DMS153 (cell line): ENCODE measurements at places on chromosomes 6 and 20.
A peak's percentile ranks its signal among the peaks of the same experiment; 100 is the strongest.

DNA sequence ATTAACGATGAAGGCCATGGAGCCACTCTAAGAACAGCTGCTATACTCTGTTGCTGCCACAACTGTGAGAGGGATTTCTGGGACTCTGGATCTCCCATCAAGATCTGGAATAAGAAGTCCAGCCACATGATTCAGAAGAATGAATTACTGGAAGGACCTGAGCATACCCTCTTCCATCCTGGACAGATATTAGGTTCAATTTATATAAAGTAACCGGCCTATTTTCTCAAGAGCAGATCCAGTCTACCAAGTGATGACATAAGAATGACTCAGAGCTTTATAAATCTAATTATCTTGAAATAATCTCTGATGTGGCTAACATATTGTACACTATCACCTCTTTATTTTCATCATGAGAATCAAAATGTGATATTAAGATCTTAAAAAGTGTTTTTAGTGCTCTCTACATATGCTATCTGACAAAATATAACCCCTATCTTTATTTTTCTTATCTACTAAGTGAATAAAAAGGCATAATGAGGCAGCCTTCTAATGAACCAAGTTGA is 45.1 kb downstream of the COL9A1 start:
- DNase-seq = no peak

DNA sequence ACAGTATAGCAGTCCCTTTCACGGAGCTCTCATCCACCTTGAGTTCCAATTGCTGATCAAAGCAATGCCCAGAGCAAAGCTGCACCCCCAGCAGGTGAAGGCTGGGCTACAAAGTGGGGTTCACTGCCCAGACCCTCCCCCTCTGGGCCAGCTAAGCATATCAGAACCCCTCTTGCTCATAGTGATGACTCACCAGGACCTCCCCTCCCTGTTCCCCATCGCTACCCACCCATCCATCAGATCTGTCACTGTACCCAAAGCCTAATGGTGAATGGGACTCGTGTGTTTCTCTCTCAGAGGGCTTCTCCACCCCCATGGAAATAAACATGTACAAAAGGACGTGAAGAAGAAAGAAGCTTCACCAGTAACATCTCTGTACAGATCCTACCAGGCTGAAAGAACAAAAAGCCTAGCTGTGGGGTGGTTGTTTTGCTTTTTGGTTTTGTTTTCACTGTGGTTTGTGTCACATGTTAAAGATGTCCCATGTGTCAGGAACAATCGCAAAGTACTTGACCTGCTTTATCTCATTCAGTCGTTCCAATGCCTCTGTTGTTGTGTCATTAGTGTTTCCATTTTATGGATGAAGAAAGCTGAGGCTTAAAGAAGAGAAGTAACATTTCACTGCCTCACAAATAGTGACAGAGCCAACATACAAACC is 518.5 kb downstream of the CD83 start:
- no peak for DNase-seq

DNA sequence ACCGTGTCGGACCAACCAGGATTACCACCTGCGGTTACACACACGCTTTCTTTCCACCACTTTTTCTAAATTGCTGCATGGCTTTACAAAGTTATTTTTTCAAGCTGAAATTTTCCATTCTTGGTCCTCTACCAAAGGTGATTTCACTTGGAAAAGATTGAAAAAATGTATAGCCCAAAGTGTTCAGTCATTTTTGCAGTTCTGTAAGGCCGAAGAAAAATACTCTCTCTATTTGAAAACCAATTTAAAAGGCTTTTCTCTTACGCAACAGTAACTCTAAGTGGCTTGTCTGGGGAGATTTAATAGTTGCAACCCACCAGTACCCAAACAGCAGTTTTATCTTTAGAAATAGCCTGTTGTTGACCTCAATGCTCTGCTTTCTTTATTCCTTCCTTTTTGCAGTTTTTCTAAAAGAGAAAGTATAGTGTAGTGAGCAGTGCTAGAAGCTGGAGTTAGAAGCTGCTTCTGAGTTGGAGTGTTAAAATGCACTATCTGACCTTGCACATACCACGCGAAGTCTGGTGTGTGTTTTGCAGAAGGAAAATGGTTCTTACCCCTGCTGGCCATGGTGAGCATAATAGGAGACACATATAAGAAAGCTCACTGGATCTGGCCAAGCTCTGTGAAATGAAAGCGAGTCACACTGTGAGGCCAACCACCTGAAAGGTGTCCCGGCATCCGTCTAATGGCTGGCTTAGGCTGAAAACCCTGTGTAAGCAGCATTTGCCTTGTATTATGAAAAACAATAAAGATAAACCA is 271.6 kb upstream of the PRND start:
- DNase-seq = no peak

- no peak for DNase-seq
Observed at GRCh38 chr6:17910189-17910588, 77.2 kb downstream of the KIF13A start.

DNA sequence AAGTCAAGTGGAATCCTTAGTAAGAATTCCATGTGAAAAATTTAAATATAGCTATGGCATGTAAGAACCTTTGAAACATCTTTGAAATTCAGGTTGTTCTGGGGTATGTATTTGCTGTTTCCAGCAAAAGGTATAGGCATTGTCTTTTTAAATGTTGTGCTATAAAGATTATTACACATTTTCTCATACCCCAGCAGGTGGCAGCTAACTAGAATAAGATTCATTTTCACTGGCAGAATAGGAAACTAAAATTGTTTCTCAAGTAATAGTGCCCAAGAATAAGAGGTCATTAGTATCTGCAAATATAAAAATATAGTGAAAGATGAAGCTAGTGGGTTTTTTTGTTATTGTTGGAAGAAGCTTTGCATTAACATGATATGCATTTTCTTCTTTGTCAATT is 1.8 kb downstream of the GRIK2 start:
- no peak for DNase-seq

GRCh38 chr20:859751-860231 is 26.3 kb downstream of the FAM110A start:
- no peak for DNase-seq

DNA sequence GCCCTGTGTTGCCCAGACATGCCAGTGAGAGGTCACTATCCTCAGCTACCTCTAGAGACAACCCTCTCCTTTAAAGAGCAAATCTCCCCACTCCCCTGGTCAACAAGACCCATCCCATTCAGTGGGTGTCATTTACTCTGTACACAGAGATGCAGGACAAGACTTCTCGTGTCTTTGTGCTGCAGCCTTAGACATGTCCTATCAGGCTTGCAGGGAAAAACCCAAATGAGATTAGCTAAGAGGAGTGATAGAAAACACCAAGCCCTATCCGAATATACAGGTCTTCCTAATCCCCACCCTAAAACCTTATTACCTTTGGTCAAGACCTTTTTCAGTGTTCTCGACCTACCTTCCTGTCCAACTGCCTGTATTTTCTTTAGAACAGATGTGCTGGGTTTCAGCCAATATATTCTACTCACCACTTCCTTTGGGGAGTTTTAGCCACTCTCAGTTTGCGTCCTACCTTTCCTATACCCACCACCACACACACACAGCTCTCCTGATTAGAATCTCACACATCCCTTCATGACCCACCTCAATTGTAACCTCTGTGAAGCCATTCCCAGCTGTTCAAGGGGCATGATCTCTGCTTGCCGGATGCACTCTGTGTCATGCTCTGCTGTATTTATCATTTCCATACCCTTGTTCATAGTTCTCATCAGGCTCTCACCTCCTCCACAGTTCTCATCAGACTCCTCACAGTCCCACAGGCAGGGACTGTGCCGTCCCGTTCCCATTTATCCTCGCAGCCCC is 39.7 kb downstream of the TRAM2 start:
- DNase-seq = no peak

DNA sequence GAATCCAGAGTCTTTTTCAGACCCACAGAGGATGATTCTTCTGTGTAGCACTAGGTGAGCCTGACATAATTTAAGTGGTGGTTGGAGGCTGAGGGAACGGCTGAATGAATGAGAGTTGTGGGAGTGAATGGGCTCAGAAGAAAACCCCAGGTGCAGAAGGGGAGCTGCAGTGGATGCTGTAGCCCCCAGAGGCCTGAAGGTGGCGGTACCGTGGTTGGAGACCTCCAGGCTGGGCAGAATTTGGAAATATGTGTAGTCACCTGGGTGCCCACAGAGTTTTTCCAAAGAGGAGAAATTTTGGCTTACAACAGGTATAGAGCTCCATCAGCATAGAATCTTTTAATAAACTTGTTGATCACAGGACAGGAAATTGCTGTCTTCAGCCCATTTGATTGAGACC is 6.5 kb upstream of the RAET1G start:
- DNase-seq = no peak

DNA sequence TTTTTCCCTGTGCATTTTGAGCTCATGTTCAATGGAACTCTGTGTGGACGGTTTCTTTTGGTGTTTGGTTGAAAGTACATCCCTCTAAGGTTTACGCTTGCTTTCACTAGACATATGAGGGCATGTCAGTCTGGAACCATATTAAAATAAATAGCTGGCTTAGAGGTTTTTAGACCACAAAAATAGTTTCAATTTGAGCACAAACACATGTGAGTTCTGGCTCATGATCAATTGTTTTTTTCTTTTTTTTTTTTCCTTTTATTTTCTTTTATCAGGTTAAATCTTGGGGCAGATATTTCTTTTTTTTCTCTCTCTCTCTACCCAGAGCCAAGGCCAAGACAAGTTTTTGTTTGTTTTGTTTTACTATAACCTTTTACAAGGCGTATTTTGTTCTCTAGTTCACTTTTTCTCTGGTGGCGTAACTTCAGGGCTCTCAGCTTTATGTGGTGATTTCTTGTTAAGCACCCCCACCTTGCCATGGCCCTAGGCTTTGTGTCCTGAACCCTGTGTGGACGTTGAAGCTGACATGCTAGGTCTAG is 92.9 kb downstream of the SHLD1 start:
- DNase-seq = no peak

DNA sequence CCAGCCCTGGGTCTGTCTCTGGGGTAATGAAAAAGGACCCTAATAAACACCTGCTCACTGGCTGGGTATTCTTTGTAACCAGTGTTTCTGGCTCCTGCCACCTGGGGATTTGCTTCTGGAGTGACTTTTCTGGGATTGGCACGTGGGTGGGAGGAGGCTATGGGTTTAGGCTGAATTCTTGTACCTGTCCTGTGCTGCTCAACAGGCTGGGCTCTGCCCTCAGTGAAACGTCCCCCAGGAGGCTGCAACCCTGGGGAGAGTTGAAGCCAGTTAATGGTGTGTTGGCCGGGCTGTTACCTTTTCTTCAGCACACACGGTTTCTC is 6.8 kb downstream of the NPBWR2 start:
- DNase-seq = no peak

DNA sequence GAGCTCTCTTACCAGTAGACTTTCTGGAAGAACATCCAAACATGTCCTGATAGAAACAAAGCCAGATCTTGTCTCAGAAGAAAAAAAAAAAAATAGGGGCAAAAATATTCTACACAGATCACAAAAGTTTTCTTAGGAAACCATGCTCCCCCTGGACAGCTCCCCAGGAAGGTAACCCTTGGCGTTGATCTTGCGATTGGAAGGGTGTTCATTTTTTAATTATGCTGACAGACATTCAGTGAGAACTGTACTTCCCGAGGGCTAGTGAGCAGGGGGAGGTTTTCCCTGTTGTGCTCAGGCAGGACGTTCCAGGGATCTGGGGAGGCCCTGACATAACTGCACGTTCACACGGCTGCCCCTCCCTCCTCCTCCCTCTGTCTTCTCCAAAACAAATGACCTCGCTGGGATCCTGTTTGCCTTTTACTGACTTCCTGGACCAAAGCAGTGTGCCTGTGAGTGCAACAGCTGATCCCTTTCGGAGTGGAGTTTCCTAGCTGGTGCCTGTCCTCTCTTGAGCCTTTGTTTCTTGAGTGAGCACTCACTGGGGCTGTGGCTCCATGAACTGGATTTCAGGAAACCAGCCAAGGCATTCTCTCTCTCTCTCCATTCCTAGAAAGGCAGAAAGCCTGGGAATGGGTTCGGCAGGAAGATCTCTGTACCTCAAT is 46.7 kb downstream of the MARCKS start:
- DNase-seq = peak; percentile 52

- DNase-seq = peak; percentile 53
Observed at GRCh38 chr6:81766482-81767069, 14.1 kb upstream of the TENT5A start.

DNA sequence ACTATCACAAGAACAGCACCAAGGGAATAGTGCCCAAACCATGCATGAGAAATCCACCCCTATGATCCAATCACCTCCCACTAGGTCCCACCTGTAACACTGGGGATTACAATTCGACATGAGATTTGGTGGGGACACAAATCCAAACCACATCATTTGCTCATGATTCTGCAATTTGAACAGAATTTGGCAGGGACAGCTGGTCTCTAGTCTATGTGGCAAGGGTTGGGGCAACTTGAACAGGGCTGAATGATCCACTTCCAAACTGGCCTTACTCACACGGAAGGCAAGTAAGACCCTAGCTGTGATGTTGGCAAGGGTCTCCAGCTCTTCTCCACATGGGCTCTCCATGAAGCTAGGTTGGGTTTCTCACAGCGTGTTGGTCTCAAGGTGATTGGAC is 10.1 kb upstream of the FKBP5 start:
- DNase-seq = no peak

- no peak for DNase-seq
Observed at GRCh38 chr6:65399355-65400084, 307.5 kb downstream of the EYS start.

GRCh38 chr6:107917451-107918375 is 40.3 kb downstream of the SEC63 start:
- no peak for DNase-seq

DNA sequence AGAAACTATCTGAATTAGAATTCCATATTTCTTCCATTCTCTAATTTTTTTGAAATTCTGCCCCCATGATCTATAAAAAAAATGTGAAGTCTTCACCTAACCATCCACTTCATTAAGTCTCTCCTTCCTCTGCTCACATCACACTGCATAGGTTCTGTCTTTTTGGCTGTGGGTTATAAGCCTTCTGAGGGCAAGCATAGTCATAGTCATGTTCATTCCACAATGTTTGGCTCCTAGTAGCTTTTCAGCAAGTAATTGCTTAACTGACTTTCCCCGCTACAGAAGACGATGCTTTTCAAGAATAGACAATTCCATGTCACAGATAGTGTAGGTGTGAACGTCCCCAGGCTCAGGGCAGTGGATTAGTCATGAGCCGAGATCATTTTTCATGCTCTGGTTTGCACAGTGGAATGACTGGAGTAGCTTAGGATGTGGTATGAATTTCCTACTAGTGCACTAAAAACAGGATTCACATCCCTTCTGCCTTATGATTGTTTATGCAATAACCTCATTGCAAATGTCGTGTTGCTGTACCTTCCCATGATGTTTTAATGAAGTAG is 29.1 kb downstream of the WRNIP1 start:
- no peak for DNase-seq

DNA sequence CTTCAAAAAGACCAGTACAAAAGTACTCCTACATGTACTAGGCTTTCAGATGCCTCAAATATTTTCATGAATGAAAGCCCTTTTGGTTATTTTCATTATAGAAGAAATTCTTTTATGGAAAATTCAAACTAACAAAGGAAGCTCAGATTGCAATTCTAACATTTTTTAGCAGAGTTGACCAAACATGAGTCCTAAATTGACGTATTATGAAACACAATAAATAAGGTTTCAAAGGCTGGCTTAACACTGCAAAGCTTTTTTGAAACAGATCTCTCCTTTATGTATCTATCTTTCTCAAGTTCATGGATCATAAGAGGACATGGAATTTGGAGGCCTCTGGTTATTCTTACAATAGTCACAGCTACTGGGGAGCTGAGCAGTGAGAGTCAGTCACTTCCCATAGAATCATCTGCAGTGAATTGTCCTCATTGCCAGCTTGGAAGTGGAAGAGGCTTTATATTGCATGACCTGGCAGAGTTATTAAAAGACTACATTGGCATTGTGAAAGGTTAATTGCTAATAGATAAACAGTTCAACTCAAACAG is 38.4 kb upstream of the FBXL4 start:
- no peak for DNase-seq

GRCh38 chr6:136158387-136158821 is 91.7 kb downstream of the MTFR2 start:
- no peak for DNase-seq
